NCI-H345 (cell line): ENCODE measurements at places on chromosomes 5 and 9.

DNA sequence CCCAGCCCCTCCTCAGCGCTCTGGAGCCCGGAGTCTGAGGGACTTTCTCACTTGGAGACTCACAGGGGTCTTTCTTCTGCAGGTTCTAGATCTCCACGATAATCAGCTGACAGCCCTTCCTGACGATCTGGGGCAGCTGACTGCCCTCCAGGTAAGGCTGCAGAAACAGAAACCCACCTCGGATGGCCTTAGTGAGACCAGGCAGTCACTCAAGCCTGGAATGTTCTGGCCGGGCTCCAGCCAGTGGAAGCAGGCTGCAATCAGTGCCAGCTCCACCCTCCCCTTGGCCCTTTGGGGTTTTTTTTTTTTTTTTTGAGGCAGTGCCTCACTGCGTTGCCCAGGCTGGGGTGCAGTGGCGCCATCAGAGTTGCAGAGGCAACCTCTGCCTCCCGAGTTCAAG lies 7.6 kb downstream of the LRSAM1 start:
- no peak for DNase-seq

DNA sequence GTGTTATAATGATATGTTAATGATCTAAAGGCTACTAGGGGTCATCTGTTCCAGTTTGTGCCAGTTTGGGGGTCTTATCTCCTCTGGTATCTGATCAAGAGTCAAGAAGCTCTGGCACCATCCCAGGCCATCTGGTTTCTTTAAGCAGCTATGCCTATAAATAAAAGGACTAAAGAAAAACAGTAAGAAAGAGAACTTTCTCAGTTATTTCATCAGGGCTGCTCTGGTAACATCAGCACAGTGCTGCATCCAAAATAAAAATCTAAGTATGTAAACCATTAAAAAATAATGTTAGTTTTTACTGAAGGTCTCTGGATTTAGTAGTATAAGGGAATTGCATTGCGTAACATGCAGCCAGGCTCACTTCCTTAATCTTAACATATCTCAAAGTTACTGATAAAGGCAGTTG lies 185.0 kb downstream of the NR2F1-AS1 start:
- no peak for DNase-seq

DNA sequence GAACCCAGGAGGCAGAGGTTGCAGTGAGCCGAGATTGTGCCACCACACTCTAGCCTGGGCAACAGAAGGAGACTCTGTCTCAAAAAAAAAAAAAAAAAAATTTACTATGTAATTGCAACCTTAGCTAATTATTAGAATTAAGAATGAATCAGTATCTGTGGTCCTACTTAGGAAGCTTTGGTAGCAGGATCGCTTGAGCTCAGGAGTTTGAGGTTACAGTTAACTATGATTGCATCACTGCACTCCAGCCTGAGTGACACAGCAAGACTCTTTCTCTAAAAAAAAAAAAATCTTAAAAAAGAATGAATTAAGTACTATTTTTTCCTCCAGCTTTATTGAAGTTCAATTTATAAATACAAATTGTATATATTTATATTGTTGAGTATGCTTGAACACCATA lies 16.7 kb downstream of the NDUFAF2 start:
- DNase-seq, result no peak

- no peak for DNase-seq
Observed at GRCh38 chr5:133066045-133066444, 14.2 kb downstream of the HSPA4 start.

GRCh38 chr9:10007356-10007755 lies 605.4 kb downstream of the PTPRD start:
- DNase-seq, result no peak

- peak; percentile 61 for DNase-seq
Observed at GRCh38 chr9:121857928-121858327, 206.5 kb downstream of the DAB2IP start.

DNA sequence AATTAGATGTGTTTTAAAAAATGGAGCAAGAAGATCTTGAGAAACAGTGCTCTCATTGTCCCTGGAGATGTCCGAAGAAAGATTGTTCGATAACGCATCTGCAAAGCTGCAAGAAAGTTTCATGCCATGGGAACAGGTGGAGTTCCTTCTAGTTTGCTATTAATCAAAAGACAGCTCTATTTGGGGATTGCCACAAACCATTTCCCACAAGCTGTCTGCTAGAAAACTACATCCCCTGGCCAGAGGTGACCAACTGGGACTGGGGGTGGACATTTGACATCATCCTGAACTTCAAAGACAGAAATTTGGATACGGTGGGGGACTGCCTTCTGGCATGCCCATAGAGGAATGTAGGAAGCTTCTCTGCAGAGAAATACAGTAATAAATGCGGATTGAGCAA lies 50.8 kb upstream of the OSMR start:
- no peak for DNase-seq

GRCh38 chr9:83327750-83328622 lies 210.2 kb downstream of the FRMD3 start:
- DNase-seq, result peak; percentile 4

GRCh38 chr5:1734908-1735289 lies 64.7 kb downstream of the MRPL36 start:
- no peak for DNase-seq

DNA sequence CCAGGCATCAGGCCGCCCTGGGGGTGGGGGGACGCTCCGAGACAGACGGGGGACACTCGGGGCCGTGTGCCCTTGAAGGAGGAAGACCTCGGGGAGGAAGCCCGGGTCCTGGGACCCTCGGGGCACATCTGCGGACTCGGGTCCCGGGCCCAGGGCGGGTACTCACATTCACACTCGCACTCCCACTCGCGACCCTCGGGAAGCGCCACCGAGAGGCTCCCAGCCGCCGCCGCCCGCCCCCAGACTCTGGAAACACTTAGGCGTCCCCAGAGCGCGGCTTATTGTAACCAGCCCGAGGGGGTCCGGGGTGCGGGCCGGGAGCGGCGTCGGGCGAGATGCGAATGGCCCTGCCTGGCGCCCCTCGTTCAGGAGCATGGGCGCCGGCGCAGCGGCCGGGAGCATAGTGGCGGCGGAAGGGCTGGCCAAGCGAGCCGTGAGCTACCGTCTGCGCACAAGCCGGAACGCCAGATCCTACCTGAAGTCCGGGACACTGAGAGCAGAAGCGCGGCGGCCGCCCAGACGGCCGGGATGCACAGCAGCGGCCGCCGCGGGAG lies 559 bp downstream of the ROR2 start:
- peak; percentile 31 for DNase-seq

DNA sequence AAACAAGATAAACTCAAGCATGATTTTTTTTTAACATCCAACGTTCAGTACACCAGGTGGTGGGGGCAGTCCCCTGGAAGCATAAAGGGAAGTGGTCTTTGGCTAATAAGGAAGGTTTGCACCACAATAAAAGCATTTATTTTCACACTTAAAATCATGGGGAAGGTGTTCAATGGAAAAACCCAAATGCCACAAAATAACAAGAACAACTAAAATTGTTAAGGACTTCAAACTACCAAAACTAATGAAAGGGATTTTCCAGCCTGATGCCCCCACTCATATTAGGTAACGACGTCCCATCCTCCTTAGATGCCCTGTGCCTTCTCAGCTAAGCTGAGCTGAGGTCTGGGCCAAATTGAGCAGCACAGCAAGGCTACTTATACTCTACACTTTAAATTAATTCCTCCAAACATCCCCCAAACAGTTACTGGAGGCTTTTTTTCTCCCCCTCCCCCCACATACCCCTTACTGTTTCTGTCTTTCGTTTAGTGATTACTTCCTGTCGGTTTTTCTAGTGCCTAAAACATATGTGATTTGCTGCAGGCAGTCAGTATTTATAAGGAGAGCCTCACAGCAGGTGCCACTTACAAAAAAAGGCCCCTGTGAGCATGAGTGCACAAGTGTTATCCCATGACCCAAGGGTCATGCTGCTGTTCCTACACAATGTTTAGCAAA lies 259.7 kb upstream of the ZNF608 start:
- DNase-seq, result peak; percentile 53

GRCh38 chr5:56161927-56162326 lies 71.2 kb downstream of the ANKRD55 start:
- DNase-seq, result no peak

DNA sequence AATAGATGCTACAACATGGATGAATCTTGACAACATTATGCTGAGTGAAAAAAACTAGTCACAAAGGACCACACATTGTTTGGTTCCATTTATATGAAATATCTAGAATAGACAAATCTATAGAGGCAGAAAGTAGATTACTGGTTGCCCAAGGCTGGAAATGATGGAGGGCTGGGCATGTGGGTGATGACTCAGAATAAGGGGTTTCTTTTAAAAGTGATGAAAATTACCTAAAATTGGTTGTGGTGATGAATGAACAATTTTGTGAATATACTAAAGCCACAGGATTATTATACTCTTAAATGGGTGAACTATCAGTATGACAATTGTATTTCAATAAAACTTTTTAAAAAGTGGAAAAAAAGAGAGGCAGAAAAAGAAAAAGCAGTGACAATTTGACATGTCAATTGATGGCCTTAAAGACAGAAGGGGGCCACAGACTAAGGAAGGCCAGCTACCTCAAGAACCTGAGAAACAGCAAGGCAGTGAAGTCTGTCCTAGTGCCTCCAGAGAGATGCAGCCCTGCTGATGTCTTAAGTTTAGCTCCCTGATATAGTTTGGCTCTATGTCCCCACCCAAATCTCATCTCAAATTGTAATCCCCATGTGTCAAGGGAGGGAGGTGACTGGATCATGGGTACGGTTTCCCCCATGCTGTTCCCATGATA lies 182.7 kb downstream of the PIK3R1 start:
- no peak for DNase-seq

GRCh38 chr5:91283899-91284298 lies 99.2 kb downstream of the ARRDC3 start:
- no peak for DNase-seq

- no peak for DNase-seq
Observed at GRCh38 chr5:127887282-127887681, 184.1 kb downstream of the CCDC192 start.

GRCh38 chr5:32909207-32909606 lies 198.1 kb downstream of the NPR3 start:
- DNase-seq, result no peak

- no peak for DNase-seq
Observed at GRCh38 chr9:131442351-131442750, 48.5 kb downstream of the PRRC2B start.

DNA sequence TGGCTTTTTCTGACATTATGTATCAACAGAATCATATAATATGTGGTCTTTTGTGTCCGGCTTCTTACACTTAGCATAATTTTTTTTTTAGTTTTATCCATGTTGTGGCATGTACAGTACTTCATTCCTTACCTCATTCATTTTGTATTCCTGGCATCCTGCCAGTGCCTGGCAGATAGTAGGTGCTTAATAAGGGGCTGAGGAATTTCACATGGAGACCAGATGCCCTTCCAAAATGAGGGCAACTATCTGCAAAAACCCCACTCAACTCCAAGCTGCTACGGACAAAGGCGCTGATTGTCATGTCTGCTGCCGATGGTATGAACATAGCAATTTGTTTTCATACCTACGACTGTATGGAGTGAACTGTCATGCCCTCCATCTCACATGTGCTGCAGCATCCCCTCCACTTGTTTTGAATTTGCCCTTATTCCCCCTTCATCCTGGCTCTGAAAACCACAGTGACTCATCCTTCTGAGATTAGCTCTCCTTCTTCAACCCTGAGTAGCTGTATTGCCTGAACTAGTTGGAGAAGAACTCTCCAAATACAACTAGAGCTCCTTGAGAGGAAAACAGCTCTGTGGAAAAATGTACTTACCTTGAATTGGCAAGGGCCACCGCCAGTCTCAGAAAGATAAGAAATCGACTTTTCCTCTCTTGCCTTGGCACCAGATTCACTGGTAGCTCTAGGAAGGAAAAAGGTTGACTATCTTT lies 41.3 kb upstream of the FOXE1 start:
- no peak for DNase-seq

DNA sequence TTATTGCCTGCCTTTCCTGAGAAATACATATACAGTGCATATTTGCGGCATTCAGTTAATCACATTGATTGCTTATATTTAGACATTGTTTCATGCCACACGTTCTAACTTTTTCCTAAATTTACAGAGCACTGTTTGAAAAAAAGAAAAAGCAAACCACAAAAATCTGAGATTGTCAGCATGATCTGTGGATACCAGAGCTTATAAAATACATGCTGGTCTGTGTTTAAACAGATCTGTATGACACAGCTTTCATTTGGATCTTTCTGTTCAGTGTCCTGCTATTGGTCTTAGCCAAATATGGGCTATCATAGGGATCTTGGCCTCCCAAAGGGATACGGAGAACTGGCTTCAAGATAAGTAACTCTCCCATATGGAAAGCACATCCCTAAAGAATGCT lies 20.2 kb downstream of the ALDH1A1 start:
- DNase-seq, result no peak

- DNase-seq, result no peak
Observed at GRCh38 chr5:33011801-33012200, 300.7 kb downstream of the NPR3 start.

- DNase-seq, result no peak
Observed at GRCh38 chr9:33080534-33080933, 4.1 kb upstream of the SMU1 start.

GRCh38 chr5:178273665-178274541 lies 41.3 kb upstream of the PHYKPL start:
- no peak for DNase-seq

- DNase-seq, result no peak
Observed at GRCh38 chr5:36611520-36612274, 5.3 kb downstream of the SLC1A3 start.

DNA sequence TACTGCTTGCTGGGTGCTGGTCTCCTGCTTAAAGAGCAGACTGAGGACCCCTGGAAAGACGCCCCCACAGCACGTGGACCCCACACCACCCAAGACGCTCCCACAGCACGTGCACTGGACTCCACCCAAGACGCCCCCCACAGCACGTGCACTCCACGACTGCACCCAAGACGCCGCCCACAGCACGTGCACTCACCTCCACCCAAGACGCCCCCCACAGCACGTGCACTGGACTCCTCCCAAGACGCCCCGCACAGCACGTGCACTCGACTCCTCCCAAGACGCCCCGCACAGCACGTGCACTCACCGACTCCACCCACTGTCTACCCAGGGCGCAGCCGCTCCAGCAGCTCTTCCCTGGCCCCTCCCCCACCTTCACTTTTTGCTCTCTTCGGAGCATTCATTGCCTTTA lies 50.5 kb downstream of the EHMT1 start:
- DNase-seq, result no peak

- DNase-seq, result no peak
Observed at GRCh38 chr9:86721843-86722705, 225.2 kb downstream of the GAS1 start.

GRCh38 chr5:94627191-94627590 lies 8.7 kb downstream of the SLF1 start:
- DNase-seq, result no peak

- DNase-seq, result no peak
Observed at GRCh38 chr9:15622318-15622971, 69.6 kb downstream of the CCDC171 start.
